Amniotic stem cell (primary cell): ENCODE measurements at places on chromosomes 11 and 22.

DNA sequence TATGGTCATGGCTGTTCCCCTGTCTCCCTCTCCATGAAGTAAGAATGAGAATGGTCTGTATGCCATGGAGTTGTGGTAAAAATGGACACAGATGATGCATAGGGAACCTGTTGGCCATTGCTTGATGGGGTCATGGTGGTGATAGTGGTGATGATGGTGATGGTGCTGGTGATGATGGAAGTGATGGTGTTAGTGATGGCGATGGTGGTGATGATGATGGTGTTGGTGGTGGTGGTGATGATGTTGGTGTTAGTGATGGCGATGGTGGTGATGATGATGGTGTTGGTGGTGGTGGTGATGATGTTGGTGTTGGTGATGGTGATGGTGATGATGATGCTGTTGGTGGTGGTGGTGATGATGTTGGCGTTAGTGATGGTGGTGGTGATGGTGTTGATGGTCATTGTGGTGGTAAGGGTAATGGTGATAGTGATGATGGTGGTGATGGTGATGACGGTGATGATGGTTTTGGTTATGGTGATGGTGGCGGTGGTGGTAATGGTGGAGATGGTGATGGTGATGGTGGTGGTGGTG lies 5.1 kb upstream of the CACNA1I start:
- DNase-seq = no peak

GRCh38 chr11:71186806-71187205 lies 65.6 kb downstream of the SHANK2 start:
- no peak for DNase-seq

- DNase-seq = no peak
Observed at GRCh38 chr11:44771841-44772240, 45.1 kb downstream of the TSPAN18 start.

- no peak for DNase-seq
Observed at GRCh38 chr11:102534261-102534872, 3.8 kb upstream of the MMP7 start.

GRCh38 chr11:130861283-130861682 lies 55.0 kb downstream of the SNX19 start:
- DNase-seq = no peak

GRCh38 chr22:35400501-35400790 lies 506 bp downstream of the MCM5 start:
- no peak for DNase-seq

DNA sequence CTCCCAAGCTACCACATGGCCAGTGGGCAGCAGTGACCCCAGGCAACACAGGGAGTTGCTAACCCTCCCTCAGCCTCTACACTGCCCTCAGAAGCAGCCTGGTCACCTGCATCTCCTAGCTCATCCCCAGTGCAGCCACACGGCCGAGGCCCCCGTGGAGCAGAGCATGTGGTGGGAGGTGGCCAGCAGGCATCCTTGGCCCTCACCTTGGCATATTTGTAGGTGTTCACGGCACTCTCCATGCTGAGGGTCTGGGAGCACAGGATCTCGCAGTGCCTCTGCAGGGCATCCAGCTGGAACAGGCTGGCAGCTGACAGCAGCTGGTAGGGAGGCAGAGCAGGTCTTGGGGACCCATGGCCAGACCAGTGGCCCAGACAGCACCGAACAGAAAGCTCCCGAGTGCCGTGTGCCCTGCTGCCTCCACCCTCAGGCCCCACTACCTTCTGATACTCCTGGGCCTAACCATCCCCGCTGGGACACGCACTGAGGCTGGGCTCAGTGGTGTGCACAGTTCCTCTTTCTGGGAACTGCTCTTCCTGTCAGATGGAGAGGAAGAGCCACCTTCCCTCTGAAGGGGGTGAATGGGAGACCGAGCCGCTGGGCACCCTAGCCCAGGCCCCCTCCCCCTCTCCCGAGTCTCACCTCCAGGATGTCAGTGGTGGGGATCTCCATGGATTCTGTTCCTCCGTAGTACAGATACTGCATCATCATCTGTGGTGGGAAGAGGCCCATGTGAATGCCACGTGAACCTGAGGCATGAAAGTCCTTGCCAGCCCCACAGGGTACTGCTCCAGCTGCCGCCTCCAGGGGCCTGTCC lies 48.8 kb downstream of the NAT10 start:
- DNase-seq = no peak
